Pulmonary artery endothelial cell (primary cell): ENCODE measurements at places on chromosomes 16 and 17. TPM values are rescaled to one million over a fixed set of nuclear protein-coding genes. Genes with fewer than 3 reads are reported as not detected.

Gene FAM234A
- 49.5 and 54.3 TPM in 2 replicates for total RNA-seq

Gene NUDT16L1
- total RNA-seq: 21.2 and 31.9 TPM in 2 replicates

Gene KRTAP1-5
- total RNA-seq: not detected in 2 replicates

Gene ADAP2
- total RNA-seq: 0.11 and 0.20 TPM in 2 replicates

Gene NHLRC4
- 0.71 and 2.1 TPM in 2 replicates for total RNA-seq

Gene ADAM11
- 0.07 and 0.25 TPM in 2 replicates for total RNA-seq
